ENCODE measurements at places on chromosomes 4 and X.

DNA sequence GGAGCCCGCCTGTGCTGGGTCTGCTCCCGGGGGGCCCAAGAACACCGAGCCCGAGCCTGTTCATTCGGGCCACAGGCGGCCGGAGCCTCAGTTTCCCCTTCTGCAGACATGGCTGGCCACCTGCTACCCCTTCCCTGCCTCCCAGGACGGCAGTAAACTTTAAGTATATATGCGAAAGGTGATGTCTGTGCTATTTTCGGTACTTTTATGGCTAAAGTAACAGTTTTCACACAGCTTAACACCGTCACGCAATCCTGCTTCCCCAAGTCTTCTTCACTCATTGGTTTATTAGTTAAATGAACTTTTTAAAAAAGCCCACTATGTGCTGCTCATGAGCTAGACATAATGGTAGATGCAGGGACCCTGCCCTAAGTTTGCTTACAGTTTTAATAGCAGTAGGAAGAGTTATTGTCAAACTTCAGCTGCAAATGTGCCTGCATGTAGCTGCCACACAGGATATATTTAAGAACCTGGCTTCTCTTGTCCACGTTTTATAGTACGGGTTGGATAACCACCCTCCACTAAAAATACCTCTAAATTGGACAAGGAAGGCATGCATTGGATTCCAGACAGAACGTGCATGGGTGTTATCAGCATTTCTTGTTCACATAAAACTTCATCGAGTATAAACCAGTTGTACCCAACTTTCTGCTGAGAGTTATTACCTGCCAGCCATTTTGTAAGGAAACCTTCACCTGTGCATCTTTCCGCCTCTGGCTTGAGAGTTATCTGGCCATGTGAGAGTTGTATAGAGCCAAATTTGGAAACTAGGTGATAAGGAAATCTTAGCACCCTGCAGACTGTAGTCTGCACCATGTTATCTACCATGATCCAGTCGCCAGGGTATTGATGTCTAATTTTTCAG, 741 bp downstream of the ANAPC4 start:
- peak; percentile 13 for DNase-seq

DNA sequence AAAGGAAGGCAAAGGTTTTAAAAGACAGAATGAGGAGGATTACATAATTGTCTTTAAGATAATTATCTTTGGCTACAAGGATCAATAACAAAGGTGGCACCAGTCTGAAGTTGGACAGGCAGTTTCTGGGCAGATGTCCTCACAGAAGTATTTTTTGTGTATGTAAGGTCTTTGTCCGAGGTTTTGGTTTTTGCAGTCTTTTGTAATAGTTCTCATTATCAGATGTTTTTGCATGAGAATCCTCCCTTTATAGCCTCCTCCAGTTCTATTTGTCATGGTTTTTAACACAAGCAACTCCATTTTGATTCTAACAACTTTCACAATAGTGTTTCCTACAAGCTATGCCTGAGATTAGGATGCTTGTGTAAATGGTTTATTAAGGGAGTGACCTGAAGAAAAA, 286.2 kb downstream of the IL1RAPL2 start:
- DNase-seq, result no peak

GRCh38 chr4:67744561-67745283, 9.5 kb downstream of the GNRHR start:
- no peak for DNase-seq

DNA sequence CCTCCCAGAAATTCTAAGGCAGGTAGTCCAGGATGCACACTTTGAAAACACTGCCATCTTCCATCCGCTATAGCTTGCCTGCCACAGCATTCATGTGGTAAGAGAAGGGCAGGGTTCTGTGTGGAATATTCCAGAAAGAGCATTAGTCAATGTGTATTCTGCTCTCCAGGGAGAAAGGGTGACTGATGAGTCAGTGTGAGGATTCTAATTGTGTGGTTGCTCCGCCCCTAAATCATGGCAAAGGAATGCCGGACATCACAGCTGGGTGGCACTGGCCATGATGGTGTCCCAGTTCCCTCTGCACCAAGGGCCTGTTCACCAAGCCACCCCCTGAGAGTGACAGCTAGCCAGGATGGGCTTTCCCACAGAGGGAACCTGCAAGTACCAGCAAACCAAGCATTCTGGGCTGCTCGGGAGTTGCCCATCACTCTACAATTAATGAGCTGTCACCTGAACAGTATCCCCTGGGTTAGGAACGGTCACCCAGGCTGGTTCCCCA, 9.5 kb downstream of the IDS start:
- no peak for DNase-seq

GRCh38 chrX:98516120-98516519, 1632.4 kb downstream of the RPA4 start:
- DNase-seq, result no peak

DNA sequence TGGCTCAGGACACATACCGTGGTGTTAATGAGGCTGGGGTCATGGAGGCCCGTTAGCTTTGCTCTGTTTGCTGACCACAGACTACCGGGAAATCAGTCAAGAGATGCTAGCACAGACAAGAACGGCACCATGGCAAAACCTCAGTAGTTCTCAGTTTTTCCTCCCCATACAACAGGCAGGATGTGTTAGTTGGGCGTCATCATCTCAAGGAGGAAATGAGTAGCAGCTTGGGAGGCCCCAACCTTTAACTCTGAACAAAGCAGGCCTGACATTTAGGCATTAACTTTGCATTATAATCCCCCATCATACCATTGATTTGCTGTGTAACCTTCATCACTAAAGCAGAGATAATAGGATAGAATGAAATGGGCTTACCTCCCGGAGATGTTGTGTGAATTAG, 714.2 kb downstream of the RPA4 start:
- no peak for DNase-seq

DNA sequence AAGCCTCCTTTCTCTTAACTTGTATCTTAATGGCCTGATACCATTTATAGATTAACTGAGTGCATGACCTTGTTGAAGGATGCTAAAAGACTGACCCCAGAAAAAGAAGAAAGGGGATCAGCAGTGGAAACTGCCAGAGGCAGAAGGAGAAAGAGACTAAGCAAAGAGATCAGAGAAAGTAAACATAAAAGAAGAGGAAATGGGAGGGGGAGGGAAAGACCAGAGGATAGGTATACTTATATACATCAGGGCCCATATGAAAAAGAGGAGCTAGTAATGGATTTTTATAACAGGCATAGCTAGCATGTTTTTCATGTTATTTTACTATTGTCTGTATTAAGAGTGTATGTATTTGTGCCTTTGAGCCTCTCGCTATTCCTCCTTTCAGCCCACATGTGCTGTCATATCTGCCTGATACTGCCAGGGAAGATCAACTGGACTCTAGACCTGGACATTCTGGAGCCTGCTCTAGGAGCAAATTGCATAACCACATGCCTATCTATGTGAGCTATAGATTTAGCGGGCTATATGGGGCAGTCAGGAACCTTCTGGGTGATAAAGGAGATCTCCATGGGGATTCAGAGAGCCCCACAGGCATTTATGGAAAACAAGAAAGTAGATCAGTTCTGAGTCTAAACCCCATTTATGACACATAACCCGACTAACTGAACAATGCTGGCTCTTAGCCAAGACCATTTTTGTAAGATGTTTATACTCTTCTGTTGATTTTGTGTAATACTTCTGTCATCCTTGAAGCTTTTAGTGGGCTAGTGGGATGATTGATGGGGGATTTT, 13.4 kb upstream of the SNX12 start:
- DNase-seq, result no peak

All from muscle of leg (tissue), 16 donors.